ENCODE measurements at places on chromosomes 2 and 18. TPM values are rescaled to one million over a fixed set of nuclear protein-coding genes. Genes with fewer than 3 reads are reported as not detected.

The NT5DC4 gene
- not detected for total RNA-seq

The SIX3 gene
- not detected for total RNA-seq

The MYO5B gene
- 16.1 TPM for total RNA-seq

The PIEZO2 gene
- 8.8 TPM for total RNA-seq

The LBX2 gene
- 1.4 TPM for total RNA-seq

The PGAP1 gene
- 3.5 TPM for total RNA-seq

The TTN gene
- total RNA-seq, result 0.70 TPM

The KIF1A gene
- total RNA-seq, result 0.37 TPM

The ASIC4 gene
- total RNA-seq, result not detected

The CCDC148 gene
- total RNA-seq, result 0.20 TPM

The THSD7B gene
- 0.18 TPM for total RNA-seq

The UPP2 gene
- 2.2 TPM for total RNA-seq

The MITD1 gene
- 8.0 TPM for total RNA-seq

The SLC14A1 gene
- total RNA-seq, result 0.26 TPM

The CREG2 gene
- total RNA-seq, result 0.20 TPM

DNA sequence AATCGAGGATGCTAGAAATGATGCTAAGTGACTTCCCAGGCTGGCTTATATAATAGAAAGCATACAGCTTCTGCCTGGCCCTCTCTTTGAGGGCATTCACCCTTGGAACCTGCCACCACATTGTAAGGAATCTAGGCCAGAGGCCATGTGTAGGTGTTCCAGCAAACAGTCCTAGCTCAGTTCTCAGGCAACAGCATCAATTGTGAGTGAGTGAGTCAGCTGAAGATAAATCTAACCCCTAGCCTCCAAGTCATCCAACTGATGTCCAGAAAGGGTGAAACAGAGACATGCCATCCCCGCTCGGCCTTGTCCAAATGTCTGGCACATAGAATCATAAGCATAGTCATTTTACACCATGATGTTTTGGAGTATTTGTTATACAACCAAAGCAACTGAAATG is 324.3 kb upstream of the KLHL14 start:
- no peaks in the 10 kb centered on the region for H3K36me3 ChIP-seq
- no peak overlapping the region for H3K4me3 ChIP-seq
- DNase-seq, result no peak
- H3K27ac ChIP-seq, result no peak overlapping the region

- no peaks in the 10 kb centered on the region for H3K4me1 ChIP-seq
- H3K27me3 ChIP-seq, result no peaks in the 10 kb centered on the region
- no peak overlapping the region for H3K4me3 ChIP-seq
- no peaks in the 10 kb centered on the region for H3K36me3 ChIP-seq
- no peak overlapping the region for H3K27ac ChIP-seq
Measured at GRCh38 chr18:60019463-60019840, 119.7 kb downstream of the PMAIP1 start.

DNA sequence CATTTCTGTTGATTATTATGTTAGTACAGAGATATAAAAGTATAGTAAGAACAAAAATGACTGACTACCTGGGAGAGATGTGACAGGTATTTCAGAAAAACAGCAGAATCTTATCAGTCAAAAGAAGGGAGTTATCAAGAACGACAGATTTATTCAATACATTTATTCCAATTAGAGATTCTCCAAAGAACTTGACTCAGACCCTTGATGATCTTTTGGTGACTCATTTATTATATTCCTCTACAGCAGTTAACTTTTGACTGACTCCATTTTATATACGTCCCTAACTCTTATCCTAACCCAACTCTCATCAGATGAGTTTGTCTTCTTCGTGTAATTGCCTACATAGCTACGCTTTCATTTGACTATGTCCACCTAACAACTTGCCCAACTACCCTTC is 91.1 kb downstream of the C2orf74 start:
- no peak overlapping the region for H3K4me3 ChIP-seq
- DNase-seq, result no peak
- peaks cover 10% of the 10 kb centered on the region for H3K36me3 ChIP-seq
- no peaks in the 10 kb centered on the region for H3K4me1 ChIP-seq
- H3K27ac ChIP-seq, result no peak overlapping the region
- H3K27me3 ChIP-seq, result no peaks in the 10 kb centered on the region

GRCh38 chr18:34976123-34976522 is 65.1 kb upstream of the MAPRE2 start:
- H3K4me1 ChIP-seq, result no peaks in the 10 kb centered on the region
- no peak overlapping the region for H3K27ac ChIP-seq
- no peaks in the 10 kb centered on the region for H3K27me3 ChIP-seq
- no peak for DNase-seq
- no peaks in the 10 kb centered on the region for H3K36me3 ChIP-seq

- no peaks in the 10 kb centered on the region for H3K36me3 ChIP-seq
- no peaks in the 10 kb centered on the region for H3K4me1 ChIP-seq
- H3K27me3 ChIP-seq, result no peaks in the 10 kb centered on the region
Measured at GRCh38 chr2:73895473-73895872, 2.7 kb downstream of the ACTG2 start.

DNA sequence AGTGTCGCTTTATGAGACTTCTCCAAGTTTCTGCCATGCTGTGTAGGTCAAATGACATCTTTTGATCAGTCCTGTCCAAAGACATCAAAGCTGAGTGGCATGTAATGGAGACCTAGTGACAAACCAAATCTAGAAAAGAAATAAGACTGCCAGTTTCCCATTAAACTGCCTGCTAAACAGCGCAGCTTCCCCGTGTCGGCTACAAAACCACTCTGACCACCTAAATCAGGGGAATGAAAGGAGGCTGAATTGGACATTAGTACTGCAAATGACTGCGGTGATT is 57.7 kb downstream of the TSHZ1 start:
- H3K4me1 ChIP-seq, result no peaks in the 10 kb centered on the region
- no peaks in the 10 kb centered on the region for H3K36me3 ChIP-seq
- H3K4me3 ChIP-seq, result no peak overlapping the region
- no peak for DNase-seq
- H3K27me3 ChIP-seq, result no peaks in the 10 kb centered on the region

GRCh38 chr2:27095745-27096651 is 9.4 kb downstream of the KHK start:
- DNase-seq, result peak; percentile 90
- H3K27ac ChIP-seq, result peak overlapping the region; percentile 7
- peaks cover 3% of the 10 kb centered on the region for H3K36me3 ChIP-seq
- peaks cover 40% of the 10 kb centered on the region for H3K4me1 ChIP-seq

- no peaks in the 10 kb centered on the region for H3K27me3 ChIP-seq
- no peak for DNase-seq
- peak overlapping the region; percentile 59 for H3K27ac ChIP-seq
Measured at GRCh38 chr18:24068945-24069693, 54.6 kb downstream of the TTC39C start.

GRCh38 chr2:120431386-120432292 is 85.7 kb downstream of the INHBB start:
- H3K27me3 ChIP-seq, result no peaks in the 10 kb centered on the region
- no peak overlapping the region for H3K27ac ChIP-seq
- no peaks in the 10 kb centered on the region for H3K4me1 ChIP-seq
- no peak for DNase-seq
- no peak overlapping the region for H3K4me3 ChIP-seq
- H3K36me3 ChIP-seq, result no peaks in the 10 kb centered on the region

- no peaks in the 10 kb centered on the region for H3K27me3 ChIP-seq
- H3K4me1 ChIP-seq, result no peaks in the 10 kb centered on the region
- H3K36me3 ChIP-seq, result no peaks in the 10 kb centered on the region
- no peak for DNase-seq
- H3K27ac ChIP-seq, result no peak overlapping the region
- H3K4me3 ChIP-seq, result no peak overlapping the region
Measured at GRCh38 chr2:202541137-202541536, 93.6 kb upstream of the FAM117B start.

GRCh38 chr18:30763902-30764350 is 278.6 kb downstream of the DSC3 start:
- H3K27ac ChIP-seq, result no peak overlapping the region
- H3K36me3 ChIP-seq, result no peaks in the 10 kb centered on the region

- no peaks in the 10 kb centered on the region for H3K27me3 ChIP-seq
- H3K4me1 ChIP-seq, result no peaks in the 10 kb centered on the region
- no peak for DNase-seq
- no peak overlapping the region for H3K4me3 ChIP-seq
- no peak overlapping the region for H3K27ac ChIP-seq
Measured at GRCh38 chr2:143284087-143284675, 155.0 kb downstream of the ARHGAP15 start.

- no peaks in the 10 kb centered on the region for H3K4me1 ChIP-seq
- no peaks in the 10 kb centered on the region for H3K27me3 ChIP-seq
- DNase-seq, result no peak
- H3K27ac ChIP-seq, result no peak overlapping the region
Measured at GRCh38 chr2:175063741-175064140, 58.6 kb upstream of the CHN1 start.

- H3K27ac ChIP-seq, result peak overlapping the region; percentile 10
- no peaks in the 10 kb centered on the region for H3K4me1 ChIP-seq
- no peaks in the 10 kb centered on the region for H3K27me3 ChIP-seq
- DNase-seq, result no peak
- H3K4me3 ChIP-seq, result no peak overlapping the region
- H3K36me3 ChIP-seq, result peaks cover 9% of the 10 kb centered on the region
Measured at GRCh38 chr18:2932247-2933181, 80.4 kb downstream of the LPIN2 start.

DNA sequence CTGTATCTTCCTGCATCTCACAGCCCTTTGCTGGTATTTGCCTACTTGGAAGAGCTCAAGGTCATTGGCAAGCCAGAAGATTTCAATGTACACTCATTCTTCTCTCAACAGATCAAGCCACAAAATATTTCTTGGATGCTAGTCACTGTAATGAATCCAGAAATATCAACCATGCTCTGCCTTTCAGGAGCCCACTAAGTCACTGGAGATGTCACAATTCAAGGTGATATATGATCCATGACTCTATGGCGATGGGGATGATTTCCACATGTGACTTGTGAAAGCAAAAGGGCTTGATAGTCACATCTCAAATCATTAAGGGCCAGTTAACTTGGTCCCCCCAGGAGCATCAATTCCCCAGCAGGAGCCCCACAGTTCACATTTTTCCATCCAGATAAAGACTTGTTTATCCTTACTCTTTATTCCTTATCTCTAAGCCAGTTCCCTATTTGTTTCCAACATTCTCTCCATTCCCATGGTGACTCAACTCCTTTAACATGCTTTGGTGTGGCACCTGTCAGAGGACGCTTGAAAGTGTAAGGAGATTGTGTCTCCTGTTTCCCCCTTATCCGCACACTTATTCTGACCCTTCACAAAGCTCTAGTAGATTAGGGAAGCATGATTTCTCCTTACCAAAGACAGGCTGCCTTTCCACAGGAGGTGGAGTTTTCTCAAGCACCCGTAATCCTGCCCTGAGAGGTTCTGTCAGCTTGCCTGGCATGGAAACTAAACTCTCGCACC is 15.8 kb downstream of the PKDCC start:
- H3K4me3 ChIP-seq, result no peak overlapping the region
- H3K27ac ChIP-seq, result no peak overlapping the region
- H3K36me3 ChIP-seq, result no peaks in the 10 kb centered on the region
- no peaks in the 10 kb centered on the region for H3K4me1 ChIP-seq

- DNase-seq, result no peak
- no peaks in the 10 kb centered on the region for H3K36me3 ChIP-seq
- H3K4me1 ChIP-seq, result no peaks in the 10 kb centered on the region
- H3K4me3 ChIP-seq, result no peak overlapping the region
Measured at GRCh38 chr2:149155196-149155969, 116.9 kb downstream of the LYPD6B start.

- no peaks in the 10 kb centered on the region for H3K36me3 ChIP-seq
- H3K4me3 ChIP-seq, result no peak overlapping the region
- H3K27me3 ChIP-seq, result no peaks in the 10 kb centered on the region
- no peaks in the 10 kb centered on the region for H3K4me1 ChIP-seq
Measured at GRCh38 chr2:8448824-8449556, 232.9 kb upstream of the ID2 start.

DNA sequence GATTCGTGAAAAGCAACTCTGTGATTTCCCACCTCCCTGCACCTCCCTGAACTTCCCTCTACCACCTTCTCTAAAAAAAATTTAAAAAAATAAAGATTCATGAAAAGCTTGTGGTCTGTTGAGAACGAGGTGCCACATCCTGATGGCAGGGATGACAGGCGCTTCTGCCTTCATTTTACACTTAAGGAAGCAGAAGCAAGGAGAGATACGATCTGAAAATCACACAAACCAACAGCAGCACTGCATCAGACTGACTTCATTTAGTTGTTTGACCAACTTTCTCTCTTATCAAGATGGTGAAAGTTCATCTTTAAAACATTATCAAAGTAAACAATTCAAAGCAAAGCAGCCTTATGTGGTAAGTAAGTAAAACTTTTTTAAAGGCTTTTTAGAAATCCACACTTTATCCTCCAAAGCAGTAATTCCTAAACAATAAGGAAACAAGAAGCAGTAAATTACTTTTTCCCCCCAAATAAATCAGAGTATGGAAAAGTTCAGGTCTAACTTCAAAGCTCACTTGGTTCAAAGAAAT is 15.5 kb downstream of the WDFY1 start:
- no peak overlapping the region for H3K4me3 ChIP-seq
- peak overlapping the region; percentile 89 for H3K27ac ChIP-seq
- no peaks in the 10 kb centered on the region for H3K27me3 ChIP-seq
- no peak for DNase-seq
- no peaks in the 10 kb centered on the region for H3K36me3 ChIP-seq

- H3K27me3 ChIP-seq, result no peaks in the 10 kb centered on the region
- H3K4me3 ChIP-seq, result no peak overlapping the region
- H3K4me1 ChIP-seq, result no peaks in the 10 kb centered on the region
- no peaks in the 10 kb centered on the region for H3K36me3 ChIP-seq
- no peak overlapping the region for H3K27ac ChIP-seq
- DNase-seq, result no peak
Measured at GRCh38 chr2:50878251-50878650, 153.7 kb downstream of the NRXN1 start.

GRCh38 chr18:58223717-58224424 is 179.8 kb downstream of the NEDD4L start:
- DNase-seq, result peak; percentile 89
- H3K27me3 ChIP-seq, result no peaks in the 10 kb centered on the region
- H3K4me1 ChIP-seq, result peaks cover 44% of the 10 kb centered on the region
- no peaks in the 10 kb centered on the region for H3K36me3 ChIP-seq

- H3K27me3 ChIP-seq, result no peaks in the 10 kb centered on the region
- H3K4me1 ChIP-seq, result no peaks in the 10 kb centered on the region
- no peaks in the 10 kb centered on the region for H3K36me3 ChIP-seq
- no peak overlapping the region for H3K27ac ChIP-seq
- no peak for DNase-seq
Measured at GRCh38 chr2:220458051-220458450, 830.6 kb downstream of the SLC4A3 start.

DNA sequence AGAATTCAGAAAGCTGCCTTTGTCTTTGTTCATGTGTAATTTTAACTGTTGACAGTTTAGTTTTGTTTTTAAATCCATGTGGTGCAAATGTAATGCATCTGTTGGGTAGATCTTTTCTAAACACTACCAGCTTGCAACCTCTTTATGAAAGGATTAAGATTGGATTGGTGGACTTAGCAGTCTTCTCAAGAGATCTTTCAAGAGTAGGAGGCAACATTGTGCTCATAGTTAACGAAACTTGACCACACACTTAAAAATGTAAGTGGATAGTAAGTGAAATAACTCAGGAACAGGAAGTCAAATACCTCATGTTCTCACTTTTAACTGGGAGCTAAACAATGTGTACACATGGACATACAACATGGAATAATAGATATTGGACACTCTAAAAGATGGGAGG is 579.0 kb downstream of the RIT2 start:
- no peaks in the 10 kb centered on the region for H3K27me3 ChIP-seq
- H3K36me3 ChIP-seq, result no peaks in the 10 kb centered on the region
- no peak overlapping the region for H3K27ac ChIP-seq
- H3K4me1 ChIP-seq, result no peaks in the 10 kb centered on the region
- H3K4me3 ChIP-seq, result no peak overlapping the region

Measured in right lobe of liver (tissue), 6 donors.